ENCODE measurements at places on chromosomes 3 and 15.
A peak's percentile ranks its signal among the peaks of the same experiment; 100 is the strongest.

DNA sequence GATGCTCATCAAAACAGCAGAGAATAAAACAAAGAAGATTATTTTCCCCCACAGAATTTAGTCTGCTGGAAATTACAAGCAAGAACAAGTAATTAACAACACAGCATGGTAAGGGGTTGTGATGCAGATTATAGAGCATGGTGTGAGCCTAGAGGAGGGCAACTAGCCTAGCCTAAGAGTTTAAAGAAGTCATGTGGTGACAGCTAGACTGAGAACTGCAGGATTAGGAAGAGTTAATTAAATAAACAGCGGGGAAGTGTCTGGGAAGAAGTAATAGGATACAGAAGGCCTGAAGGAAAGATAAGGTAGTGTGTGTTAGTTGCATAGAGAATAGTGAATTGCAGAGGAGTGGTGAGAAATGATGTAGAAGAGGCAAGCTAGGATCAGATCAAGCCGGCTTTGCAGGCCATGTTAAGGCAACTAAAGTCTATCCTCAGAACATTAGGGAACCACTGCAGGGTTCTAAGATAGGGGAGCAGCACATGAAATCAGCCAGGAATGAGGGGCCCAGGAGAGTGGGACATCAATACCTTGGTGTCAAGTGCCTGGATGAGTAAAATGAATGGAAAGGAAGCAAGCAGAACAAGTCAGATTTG is 11.9 kb upstream of the PKM start:
- no peak for DNase-seq

DNA sequence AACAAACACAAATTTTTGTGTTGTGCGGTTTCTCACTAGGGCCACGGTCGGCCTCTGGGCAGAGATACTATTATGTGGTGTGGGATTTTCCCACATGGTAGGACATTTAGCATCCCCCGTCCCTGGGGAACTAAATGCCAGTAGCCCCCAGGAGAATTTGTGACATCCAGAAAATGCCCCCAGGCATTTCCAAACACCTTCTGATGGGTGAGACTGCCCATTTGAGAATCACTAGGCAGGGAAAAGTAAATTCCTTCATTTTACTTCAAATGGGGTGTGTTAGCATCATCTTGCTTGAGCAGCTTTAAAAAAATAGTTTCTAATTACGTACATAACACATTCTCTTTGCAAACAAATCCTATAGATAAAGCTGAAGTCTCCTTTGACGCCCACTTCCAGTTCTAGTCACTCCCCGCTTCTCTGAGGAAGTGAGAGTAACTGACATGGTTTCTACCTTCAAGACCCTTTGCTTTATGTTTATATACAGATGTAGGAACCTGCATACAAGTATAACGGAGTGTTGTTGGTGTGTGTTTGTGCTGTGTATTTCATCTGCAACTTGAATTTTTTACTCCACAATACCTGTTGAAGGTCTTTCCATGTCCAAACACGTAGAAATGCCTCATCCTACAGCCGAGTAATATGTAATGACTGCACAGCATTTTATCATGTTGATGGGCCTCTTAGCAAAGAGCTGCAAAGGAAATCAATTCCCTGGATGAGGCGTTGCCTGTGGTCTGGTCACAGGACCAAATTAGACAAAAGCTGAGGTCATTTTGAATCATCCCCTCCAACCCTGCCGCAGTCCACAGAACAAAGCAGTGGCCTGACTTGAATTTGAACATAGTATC is 31.4 kb upstream of the ZBTB38 start:
- no peak for DNase-seq

DNA sequence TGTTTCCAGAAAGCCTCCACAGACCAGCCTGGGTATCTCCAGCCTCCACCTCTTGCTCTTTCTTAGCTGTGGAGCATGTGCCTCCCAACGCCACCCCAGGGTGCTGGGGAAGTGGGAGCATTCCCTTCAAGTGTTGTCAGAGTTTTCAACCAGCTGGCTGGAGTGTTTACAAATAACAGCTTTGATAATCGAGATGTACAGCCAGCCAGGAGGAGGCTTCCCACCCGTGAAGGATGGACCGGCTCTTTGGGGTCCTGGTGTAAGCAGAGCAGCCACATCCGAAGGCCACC is 8.5 kb upstream of the OXTR start:
- no peak for DNase-seq

DNA sequence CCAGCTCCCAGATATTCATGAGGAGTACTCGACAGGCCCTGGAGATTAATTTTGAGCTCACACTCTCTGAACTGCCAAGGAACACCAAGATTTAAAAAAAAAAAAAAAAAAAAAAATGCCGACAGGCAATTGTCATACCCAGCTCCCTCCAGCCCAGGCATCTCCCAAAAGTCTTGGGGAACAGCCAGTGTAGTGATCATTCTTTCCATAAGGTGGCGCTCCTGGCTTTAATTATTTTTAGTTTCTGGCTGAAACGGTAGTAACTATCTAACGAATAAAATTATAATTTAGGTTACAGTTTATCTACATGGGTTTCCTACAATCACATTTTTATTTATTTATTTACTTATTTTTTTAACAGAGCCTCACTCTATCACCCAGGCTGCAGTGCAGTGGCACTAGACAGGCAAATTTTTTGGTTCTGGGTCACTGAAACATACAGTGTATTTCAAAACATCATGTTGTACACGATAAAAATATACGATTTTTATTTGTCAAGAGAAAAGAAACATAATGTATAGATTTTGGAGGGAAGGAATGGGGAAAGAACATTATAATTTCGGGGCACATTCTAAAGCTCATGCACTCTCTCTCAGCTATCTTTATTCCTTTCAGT is 157.3 kb downstream of the ADAMTS9 start:
- no peak for DNase-seq

DNA sequence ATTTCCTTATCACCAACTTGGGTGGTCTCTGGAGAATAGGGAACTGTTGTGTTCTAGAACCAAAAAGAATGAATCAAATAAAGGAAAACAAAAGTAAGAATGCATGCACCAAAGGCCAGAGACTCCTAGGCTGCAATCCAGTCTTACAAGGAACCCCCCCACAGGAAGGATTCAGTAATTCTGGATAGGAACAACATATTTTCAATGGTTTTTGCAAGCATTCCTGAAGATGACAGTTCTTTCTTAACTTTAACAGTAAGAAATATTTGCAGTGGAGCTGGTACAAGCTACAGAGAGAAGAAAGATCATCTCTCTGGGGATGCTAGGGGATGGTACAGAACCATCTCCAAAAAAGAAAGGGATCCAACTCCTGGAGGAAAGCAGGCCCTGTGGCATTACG is 116.2 kb upstream of the CHRM5 start:
- no peak for DNase-seq

- no peak for DNase-seq
These were observed 35.2 kb downstream of the DNASE1L3 start for GRCh38 chr3:58175437-58176184.

DNA sequence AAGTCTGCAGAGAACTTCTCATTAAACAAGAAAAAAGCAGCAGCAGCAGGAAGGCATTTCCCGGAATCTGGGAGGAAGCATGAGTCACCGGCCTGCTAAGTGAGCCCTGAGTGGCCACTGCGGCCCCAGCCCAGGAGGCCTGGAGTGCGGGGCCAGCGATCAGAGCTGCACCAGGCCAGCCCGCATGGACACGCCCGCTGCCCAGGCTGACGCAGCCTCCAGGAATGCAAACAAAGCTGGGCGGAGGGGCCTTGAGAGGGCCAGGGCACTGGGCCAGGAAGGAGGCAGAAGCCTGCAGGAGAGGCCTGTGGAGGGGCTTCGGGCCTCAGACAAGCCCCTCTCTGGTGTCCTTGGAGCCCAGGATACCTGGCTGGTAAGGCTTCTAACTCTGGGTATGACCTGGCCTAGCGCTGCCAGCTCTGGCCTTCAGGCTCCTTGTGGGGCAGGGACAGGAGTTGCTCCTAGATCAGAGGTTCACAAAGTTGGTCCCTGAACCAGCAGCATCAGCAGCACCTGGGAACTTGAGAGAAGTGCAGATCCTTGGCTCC is 101.2 kb downstream of the SMAD6 start:
- DNase-seq, result no peak

DNA sequence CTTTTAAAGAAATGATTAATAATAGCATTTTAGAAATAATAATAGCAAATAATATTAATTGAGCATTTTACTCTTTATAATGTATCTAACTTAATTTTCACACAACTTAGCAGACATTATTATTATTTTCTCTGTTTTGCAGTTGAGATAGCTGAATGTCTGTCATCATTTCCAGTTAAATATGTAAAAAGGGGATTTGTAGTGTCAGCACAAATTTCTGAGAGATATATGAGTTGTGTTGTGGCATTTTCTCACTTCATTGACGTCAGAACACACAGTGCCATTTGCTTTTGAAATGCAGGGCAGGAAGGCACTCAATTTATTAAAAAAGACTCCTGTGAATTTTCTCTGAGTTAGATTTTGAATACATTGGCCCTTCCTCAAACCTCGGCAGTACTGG is 111.0 kb downstream of the GRM7 start:
- no peak for DNase-seq

GRCh38 chr15:36579792-36580431 is 486 bp downstream of the CDIN1 start:
- peak; percentile 18 for DNase-seq

DNA sequence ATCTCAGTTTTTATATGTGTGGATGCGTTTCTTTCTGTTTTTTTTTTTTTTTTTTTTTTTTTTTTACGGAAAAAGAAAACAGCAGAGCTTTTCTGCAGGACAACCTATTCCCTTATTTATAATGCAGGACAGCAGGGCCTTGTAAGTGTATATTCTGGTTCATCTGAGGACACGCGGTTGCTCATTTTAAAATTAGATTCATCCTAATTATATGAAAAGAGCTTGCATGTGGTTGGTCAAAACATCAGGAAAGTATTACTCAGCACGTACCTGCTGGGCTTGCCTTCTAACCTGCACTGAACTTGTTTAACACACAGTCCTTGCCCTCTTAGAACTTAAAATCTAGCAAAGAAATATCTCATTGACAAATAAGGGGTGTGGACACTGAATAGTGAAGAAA is 13.5 kb downstream of the THRB start:
- DNase-seq, result no peak

GRCh38 chr15:93180128-93180527 is 91.1 kb upstream of the RGMA start:
- no peak for DNase-seq

DNA sequence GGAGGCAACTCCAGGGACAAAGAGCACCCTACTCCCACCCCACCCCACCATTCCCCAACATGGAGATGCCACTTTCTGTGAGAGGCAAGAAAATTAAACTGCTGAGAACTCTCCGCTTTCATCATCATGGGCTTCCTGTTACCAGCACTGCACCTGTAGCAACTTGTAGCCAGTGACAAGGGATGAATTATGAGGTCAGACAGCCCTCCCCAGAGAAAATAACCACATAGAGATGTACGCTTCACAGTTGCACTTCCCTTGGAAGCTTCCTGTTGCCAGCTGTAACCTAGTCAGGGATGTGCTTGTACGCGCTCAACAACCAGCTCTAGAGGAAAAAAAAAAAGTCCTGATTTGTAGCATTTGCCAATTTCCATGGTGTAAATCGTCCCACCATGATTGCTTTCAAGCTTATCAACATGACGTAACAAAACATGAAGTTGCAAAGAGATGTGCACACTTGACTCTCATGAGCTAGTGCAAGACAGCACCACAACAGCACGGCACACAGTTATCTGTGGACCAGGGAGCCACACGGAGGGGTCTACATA is 145.4 kb downstream of the RAB11A start:
- no peak for DNase-seq

DNA sequence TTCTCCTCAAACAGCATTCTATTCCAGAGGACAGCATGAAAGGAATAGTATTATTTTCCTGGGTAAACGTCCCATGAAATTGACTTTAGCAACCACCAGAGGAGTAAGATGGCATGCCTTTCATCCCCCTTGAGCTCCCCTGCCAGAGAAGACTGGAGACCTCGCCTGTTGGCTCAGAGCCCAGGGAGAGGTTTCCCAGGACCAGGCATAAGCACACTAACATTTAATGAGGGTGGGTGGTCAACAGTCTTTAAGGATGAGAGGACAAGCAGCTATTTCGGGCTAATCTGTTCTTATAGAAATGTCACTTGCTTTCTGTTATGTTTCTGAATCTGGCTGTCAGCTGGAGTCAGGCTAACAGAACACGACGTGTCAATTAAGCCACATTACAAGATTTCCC is 390.5 kb downstream of the GABRG3 start:
- DNase-seq, result no peak

- DNase-seq, result no peak
These were observed 72.0 kb downstream of the TPRA1 start for GRCh38 chr3:127518456-127519081.

- no peak for DNase-seq
These were observed 87.2 kb downstream of the USP13 start for GRCh38 chr3:179739816-179740594.

DNA sequence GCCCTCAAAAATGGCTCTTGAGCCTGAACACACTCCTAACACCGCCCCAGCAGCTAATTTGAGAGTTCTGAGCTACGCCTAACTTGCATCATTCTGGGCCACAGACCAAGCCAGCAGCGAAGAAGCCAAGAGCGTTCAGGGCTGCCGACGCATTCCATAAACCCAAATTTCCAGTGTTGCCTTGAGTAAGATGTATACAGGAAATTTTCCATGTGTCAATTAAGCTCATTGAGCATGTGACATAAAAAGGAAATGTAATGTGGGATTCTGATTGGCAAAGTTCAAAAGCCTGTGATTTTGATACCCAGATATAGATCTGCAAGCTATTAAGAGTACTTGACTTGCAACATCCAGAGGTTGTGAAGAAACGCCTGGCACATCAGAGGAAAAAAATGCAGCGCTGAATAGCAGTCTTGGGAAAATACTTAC is 148.6 kb upstream of the NR2F2 start:
- DNase-seq, result no peak

- no peak for DNase-seq
These were observed 206.6 kb downstream of the UACA start for GRCh38 chr15:70556779-70557178.

Data from CD8-positive, alpha-beta memory T cell (primary cell).